Activated naive CD4-positive, alpha-beta T cell treated with Interleukin-2 at 50 U/mL for 16 hours (primary cell): ENCODE measurements at places on chromosomes 11 and 22.

DNA sequence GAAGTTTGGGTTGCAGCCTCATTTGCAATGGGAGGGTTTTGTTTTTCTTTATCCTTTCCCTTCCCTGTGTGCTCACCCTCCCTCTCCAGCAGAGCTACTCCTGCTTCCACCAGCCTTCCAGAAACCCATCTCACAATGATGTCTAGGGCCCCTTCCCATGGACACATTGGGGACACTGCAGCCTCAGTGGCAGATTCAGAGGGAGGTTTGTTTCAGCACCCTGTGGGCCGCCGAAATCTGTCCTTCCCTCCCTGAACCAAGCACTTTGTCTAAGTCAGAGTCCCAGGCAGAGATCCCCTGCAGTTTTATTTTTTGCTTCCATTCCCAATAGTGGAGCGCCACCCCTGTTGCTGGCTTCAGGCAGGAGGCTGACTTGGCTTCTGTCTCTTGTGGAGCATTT, 8.6 kb upstream of the SYNGR1 start:
- DNase-seq, result no peak

DNA sequence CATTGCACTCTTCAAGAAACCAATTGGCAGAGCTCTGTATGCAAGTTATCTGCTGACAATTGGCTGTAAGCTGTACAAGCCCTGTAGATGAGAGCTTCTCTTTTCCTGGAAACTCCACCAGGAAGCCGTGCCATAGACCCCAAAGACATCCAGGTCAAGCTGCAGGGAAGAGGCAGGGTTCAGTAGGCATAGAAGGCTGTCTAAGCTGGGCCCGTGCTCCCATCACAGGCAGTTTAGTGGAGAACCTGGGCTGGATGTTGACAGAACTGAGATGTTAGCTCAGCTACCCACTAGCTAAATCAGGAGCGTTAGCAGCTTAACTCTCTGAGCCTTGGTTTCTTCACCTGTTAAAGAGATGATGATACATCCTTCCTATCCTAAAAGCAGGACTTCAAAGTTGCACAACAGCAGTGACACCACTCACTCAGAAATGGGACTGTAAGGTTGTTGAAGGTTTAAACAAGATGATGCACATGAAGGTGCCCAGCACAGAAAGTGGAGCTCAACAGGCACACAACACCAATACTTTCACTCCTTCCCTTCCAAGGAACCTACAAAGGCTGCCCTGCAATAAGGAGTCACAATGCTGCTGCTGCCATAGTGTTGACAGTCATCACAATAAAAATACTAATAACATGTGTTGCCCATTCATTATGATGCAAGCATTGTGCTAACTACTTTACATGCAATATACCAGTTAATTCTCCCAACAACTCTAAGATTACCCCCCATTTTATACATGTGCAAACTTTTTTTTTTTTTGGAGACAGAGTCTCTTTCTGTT, 115.4 kb downstream of the ZBTB16 start:
- no peak for DNase-seq

GRCh38 chr11:28108958-28109357, 770 bp downstream of the METTL15 start:
- no peak for DNase-seq

DNA sequence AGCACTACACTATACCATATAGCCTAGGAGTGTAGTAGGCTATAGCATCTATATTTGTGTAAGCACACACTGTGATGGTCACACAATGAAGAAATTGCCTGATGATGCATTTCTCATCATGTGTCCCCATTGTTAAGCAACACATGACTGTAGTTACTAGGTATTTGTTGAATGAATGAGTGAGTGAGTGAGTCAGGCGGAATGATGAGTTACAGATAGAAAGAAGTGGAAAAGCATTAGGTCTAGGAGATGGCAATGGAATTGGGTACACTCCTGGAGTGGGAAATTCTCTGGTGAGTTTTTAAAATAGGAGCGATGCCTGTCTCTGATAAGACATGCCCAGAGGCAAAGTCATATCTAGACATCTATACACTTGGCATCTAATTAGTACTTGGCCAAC, 160.5 kb upstream of the TBCEL start:
- no peak for DNase-seq

DNA sequence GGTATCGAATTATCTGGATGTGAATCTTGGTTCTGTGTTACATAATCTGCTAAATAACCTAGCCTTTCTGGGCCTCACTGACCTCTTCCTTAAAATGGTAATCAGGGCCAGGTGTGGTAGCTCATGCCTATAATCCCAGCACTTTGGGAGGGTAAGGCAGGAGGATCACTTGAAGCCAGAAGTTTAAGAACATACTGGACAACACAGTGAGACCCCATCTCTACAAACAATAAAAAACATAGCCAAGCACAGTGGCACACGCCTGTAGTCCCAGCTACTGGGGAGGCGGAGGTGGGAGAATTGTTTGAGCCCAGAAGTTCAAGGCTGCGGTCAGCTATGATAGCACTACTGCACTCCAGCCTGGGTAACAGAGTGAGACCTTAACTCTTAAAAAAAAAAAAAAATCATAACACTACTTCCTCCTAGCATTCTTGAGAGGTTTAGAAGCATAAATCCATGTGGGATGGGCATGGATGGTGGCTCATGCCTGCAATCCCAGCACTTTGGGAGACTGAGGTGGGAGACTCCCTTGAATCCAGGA, 72.5 kb downstream of the C11orf65 start:
- DNase-seq, result no peak
